ENCODE measurements at places on chromosomes 16 and 17.

GRCh38 chr16:10577305-10578202 is 2.8 kb downstream of the EMP2 start:
- no peak for DNase-seq

GRCh38 chr17:48483471-48484131 is 47.2 kb downstream of the HOXB1 start:
- DNase-seq: peak; percentile 74

DNA sequence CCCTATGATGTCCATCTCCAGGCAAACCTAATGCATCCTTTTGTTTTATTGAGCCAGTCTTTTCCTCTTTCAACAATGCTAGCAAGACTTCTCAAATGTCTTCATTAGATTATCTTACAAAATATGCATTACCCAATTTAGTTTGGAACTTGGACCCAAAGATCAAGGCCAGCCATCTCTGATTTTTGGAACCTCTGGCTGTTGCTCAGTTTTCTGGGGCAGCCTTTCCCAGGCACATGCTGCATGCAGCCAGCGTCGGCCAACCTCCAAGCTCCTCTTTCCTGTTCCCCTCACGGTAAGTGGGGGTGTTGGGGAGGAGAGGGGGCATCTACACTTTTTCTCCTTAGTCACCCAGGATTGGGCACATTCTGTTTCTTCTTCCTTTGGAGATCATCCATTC is 189.3 kb downstream of the PRKCA start:
- DNase-seq: no peak

GRCh38 chr17:4263282-4264215 is at the start of gene ANKFY1:
ANKFY1 (minus strand) TSS chr17:4263979; CDS start chr17:4263941, 38 bp downstream.
- DNase-seq: peak; percentile 96

DNA sequence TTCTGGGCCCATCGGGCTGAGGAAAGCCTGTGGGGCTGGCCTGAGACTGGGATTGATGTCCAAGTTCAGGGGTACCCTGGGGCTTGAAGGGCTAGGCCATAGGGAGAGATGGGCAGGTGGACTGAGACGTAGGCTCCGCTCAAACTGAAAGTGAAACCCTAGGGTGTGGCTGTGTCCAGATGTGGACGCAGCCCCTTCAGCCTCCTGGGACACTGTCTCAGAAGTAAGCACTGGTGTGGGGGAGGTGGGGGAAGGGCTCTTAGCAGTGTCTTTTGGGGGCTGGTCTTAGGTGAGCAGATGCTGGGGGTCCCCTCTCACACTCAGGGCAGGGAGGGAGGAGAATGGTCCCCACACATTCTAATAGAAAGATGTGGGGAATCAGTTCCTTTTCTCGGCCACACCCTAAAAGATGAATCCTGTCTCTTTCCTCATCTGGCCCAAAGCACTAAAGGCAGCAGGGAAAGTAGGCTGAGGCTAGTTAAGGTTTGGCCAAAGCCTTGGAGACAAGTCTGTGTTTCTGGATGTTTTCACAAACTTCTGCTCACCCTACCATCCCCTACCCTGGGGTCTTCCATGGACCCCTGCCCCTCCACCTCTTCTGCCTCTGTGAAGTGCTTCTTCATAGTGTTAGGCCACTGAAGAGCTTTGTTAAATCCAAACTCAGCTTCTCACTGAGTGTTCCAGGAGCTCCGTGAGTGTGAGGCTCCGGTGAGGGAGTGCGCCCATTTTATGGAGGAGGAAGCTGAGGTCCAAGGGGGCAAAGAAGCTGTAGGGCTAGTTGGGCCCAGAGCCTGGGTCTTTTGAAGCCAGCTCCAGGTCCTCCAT is 5.6 kb downstream of the FMNL1 start:
- DNase-seq: no peak

GRCh38 chr17:39538866-39539265 is 68.9 kb downstream of the NEUROD2 start:
- no peak for DNase-seq

DNA sequence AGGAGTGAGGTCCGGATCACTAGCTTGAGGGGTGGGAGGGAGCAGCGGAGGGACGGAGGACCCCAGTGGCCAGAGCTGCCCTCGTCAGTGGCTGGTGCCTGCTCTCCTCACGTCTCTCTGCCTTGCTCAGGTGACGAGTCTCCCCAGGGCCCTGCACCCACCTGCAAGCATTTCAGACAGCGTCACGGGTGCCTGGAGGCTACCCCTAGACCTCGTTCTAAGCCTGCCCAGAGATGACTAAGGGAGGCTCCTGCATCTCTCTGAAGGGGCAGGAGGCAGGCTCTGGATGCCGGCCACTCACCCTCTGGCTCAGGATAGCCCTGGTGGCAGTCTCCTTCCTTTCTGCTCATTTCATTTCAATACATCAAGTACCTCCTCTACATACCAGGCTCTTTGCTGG is 68.8 kb downstream of the MRC2 start:
- DNase-seq: no peak
